Trophoblast cell (in vitro differentiated cells and primary cell): ENCODE measurements at places on chromosomes 5 and 9.

- DNase-seq = no peak
These were observed 681 bp upstream of the ETF1 start for GRCh38 chr5:138543730-138544104.

DNA sequence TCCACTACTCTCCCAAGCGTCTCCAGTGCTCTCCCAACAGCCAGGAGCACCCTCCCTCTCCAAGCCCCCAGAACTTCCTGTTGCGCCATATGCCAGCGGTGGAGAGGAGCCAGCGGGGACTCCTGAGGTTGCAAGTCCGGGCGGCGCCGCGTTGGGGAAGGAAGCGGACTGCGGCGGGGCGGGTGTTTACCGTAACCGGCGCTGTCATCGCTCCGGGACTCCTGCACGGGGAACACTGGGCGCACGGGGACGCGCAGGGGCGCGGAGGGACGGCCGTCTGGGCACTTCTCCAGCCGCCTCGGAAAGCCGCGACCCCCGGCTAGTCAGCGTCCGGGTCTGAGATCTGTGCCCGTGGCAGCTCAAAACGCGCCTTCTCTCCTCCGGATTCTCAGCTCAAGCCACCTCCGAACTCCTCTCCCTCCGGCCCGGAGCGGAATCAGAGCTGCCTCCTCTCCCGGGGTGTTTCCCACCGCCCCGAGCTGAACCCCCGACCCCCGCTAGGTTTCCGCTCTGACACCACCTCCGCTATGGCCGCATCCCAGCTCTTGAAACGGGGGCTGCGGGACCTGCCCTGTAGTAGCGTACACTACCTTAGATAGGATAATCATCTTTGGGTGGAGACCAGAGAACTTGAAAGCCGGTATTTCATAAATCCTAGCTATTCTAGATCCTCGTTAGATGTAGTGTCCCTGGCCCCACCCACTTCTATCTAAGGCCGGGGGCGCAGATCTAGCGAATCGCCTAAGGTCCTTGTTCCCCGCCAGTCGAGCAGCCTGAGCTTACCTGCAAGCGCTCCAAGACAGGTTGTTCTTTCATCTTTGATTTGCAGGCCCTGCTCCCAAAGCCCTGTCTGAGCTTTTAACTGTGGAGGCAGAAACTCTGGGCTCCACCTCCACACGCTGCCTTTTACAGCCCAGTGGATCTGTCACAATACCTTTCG is at the start of gene TRPM6:
TSS of gene TRPM6 (minus strand) at position 881 of the 940 bp plus-strand sequence. CDS start at position 816, 65 bp downstream.
- DNase-seq = peak; percentile 23

DNA sequence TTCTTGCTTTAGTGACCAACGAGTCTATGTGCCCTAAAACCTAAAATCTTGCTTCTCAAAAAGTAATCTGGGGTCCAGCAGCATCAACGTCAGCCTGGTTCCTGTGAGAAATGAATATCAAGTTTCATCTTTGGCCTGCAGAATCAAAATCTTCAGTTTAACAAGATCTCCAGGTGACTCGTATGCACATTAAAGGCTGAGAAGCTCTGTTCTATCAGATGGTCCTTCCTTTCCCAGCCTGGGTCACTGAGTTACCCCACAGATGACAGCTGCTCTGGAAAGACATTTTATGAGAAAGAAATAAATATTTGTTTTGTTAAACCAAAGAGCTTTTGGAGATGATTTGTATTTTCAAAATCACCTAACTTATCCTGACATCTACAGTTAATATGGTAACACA is 75.8 kb downstream of the ADAMTSL1 start:
- no peak for DNase-seq

GRCh38 chr9:125536167-125536772 is 170.7 kb downstream of the MAPKAP1 start:
- peak; percentile 95 for DNase-seq

- no peak for DNase-seq
These were observed 11.3 kb downstream of the NINJ1 start for GRCh38 chr9:93122721-93123221.

DNA sequence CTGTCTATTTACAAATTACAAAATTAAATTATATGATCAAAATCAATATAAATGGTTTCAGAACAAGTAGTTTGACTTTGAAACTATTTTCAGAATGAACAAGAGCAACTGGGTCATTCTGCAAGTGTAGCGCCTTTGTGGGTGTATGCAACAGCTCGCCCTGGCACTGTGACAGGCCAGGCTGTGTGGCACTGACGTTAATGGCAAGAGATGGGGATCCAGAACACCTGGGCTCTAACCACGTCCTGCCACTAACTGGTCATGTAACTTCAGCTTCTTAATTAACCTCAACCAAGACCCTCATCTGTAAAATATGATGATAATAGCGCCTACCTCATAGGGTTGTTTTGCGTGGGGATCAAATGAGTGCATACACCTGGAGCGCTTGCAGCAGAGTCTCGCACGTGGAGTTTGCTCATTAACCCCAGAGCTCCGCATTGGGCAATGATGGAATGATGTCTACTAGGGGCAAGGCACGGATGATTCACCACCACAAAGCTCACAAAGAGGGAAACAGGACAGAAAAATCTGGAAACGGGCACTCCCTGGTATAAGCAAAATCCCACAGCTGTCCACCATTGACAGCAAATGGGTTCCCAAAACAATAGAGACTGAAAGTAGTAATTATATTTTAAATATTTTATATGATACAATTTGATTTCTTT is 639.4 kb downstream of the SEMA5A start:
- DNase-seq = no peak

DNA sequence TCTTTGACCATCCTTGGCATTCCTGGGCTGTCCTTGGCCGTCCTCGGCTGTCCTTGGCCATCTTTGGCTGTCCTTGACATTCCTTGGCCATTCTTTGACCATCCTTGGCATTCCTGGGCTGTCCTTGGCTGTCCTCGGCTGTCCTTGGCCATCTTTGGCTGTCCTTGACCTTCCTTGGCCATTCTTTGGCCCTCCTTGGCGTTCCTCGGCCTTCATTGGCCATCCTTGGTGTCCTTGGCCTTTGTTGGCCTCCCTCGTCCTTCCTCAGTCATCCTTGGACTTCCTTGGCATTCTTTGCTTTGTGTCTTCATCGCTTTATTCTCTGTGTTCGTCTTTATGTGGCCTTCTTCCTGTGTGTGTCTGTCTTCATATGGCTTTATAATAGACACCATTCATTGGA is 20.7 kb downstream of the NDUFS6 start:
- no peak for DNase-seq

DNA sequence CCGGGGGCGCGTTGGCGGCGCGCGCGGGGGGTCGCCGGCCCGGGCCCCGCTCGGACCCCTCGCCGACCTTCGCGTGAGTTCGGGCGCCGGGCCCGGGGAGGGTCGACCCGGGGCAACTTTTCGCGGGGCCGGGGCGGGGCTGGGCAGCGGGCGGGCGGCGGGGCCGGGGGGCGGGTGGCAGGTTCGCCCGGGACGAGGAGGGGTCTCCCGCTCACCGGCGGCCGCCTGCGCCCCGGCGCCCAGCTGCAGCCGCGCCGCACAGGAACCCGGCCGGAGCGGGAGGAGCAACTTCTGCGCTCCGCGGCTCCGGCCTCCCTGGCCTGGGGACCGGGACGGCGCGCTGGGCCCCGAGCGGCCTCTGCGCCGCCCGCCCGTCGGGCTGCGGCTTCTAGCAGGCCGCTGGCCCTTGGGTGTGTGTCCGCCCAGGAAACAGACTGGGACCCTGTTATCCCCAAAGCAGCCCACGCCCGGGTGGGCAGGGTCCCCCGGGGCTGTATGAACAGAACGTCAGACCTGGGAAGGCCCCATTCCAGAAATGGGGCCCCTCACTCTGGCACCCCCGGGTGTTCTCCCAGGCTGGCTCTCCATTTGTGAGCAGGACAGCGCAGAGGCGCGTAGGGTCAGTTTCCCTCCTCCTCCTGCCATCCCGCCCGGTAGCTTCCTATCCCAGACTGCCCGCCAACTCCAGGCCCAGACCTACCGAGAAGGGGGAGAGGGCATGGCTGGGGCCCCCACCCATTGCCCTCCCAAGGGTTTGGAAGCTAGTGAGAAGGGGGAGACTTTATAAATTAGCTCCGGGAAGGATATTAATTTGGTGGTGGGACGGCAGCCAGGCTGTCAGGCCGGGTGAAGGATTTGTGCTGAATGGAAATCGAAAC is 708 bp downstream of the RXRA start:
- DNase-seq = peak; percentile 53

DNA sequence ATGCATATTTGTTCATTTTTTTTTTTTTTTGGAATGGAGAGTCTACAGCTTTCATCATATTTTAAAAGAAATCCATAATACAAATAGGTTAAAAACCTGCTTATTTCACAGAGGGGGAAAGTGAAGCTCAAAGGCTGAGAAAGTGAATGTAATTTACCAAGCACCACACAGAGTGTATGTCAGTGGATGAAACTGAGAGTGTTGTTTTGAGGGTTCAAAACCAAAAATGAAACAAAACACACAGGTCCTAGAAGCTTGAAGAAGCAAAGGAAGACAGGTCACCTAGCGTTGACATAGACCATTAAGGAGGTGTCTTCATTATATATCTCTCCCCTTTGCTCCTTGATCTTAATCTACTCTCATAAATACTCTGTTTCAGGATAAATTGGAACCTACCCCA is 7.5 kb downstream of the NMUR2 start:
- no peak for DNase-seq

- DNase-seq = no peak
These were observed 50.2 kb upstream of the TLX3 start for GRCh38 chr5:171258737-171259415.
